CD4-positive, CD25-positive, alpha-beta regulatory T cell (primary cell): ENCODE measurements at places on chromosomes 1 and 21. TPM values are rescaled to one million over a fixed set of nuclear protein-coding genes. Genes with fewer than 3 reads are reported as not detected.

DNA sequence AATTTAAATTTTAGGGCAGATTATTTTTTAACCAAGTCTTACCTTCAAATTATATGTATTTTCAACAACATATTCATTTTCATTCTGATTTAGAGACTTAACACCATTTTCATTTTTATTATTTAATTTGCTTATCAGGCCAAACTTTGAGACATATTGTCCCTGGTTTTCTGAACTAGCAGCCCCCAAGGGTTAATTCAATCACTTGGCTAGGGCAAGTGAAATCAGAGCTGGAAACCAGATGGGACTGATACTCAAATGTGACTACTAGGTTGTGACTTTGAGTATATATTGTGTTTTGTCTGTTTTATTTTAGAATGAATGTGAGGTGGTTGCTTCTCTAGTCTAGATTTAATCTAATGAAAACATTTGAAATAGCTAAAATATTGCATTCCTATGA, 198.9 kb upstream of the PTGFR start:
- no peak for DNase-seq
- H3K4me1 ChIP-seq = no peaks in the 10 kb centered on the region
- no peaks in the 10 kb centered on the region for H3K27me3 ChIP-seq

The S100A2 gene
- total RNA-seq = not detected

DNA sequence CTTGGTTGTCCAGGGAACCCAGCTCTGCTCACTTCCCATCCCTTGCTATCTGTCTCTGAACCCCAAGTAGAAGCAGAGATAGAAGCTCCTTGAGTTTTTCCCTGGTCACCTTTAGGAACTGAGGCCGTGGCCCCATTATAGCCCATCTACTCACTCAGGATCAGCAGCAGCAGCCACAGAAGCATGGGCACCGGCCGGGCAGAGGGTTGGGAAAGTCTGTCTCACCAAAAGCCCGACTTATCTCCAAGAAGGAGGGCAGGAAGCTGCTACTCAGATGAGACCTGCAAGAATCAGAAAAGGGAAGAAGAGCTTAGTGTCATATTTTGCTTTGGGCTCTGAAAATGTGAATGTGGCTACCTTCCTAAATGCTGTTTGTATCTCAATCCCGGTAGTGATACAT, 264 bp downstream of the FCRL3 start:
- DNase-seq = no peak
- H3K27me3 ChIP-seq = no peaks in the 10 kb centered on the region
- H3K4me3 ChIP-seq = peak overlapping the region; percentile 90
- peak overlapping the region; percentile 80 for H3K27ac ChIP-seq
- no peaks in the 10 kb centered on the region for H3K36me3 ChIP-seq

- no peak overlapping the region for H3K4me3 ChIP-seq
- peaks cover 44% of the 10 kb centered on the region for H3K4me1 ChIP-seq
- H3K27ac ChIP-seq = no peak overlapping the region
- H3K36me3 ChIP-seq = no peaks in the 10 kb centered on the region
These were observed 12.2 kb downstream of the RPRD2 start for GRCh38 chr1:150376110-150376509.

DNA sequence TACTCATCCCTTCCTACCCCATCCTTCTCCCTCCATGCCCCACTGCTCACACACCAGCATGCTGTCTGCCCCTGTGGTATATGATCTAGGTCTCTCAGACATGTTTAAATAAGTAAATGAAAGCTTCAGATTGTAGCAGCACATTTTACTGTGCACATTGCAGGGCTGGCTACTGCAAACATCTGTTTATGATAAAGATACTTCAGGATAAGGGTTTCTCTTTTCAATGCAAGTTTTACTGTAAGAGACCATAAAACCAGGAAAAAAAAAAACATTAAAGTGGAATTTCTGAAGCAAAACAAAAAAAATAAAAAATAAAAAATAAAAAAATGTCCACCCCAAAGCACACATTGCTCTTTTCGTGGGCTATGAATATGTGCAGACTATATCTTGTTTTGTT, 184.4 kb downstream of the USH2A start:
- no peaks in the 10 kb centered on the region for H3K36me3 ChIP-seq
- H3K4me1 ChIP-seq = no peaks in the 10 kb centered on the region
- H3K27ac ChIP-seq = no peak overlapping the region
- no peak overlapping the region for H3K4me3 ChIP-seq
- no peak for DNase-seq
- H3K27me3 ChIP-seq = no peaks in the 10 kb centered on the region

DNA sequence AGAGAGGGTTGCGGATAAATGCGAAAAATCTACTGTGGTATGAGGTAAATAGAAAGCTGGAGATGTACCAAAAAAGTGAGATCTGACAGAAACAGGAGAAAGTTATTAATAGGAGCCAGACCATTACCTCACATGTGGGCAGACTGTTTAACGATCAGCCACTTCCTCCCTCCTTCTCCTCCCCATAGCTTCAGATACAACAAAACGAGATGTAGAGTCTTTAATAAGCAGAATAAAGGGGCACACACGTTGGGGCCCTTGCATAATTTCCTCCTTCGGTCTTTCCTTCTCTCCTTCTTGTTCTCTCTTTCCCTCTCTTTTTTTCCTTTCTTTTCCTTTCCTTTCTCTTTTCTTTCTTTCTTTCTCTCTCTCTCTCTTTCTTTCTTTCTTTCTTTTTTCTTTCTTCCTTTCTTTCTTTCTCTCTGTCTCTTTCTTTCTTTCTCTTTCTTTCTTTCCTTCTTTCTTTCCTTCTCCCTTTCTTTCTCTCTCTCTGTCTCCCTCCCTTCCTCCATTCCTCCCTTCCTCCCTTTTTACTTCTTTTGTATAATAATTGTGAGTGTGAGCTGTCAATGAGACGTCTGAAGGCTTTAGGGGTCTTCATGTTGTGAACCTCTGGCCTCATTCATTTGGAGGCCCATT, 242.1 kb downstream of the GRIK1 start:
- no peak overlapping the region for H3K27ac ChIP-seq
- DNase-seq = no peak
- H3K4me3 ChIP-seq = no peak overlapping the region
- H3K27me3 ChIP-seq = no peaks in the 10 kb centered on the region
- H3K4me1 ChIP-seq = no peaks in the 10 kb centered on the region

The HMCN1 gene
- total RNA-seq = 0.81 TPM

DNA sequence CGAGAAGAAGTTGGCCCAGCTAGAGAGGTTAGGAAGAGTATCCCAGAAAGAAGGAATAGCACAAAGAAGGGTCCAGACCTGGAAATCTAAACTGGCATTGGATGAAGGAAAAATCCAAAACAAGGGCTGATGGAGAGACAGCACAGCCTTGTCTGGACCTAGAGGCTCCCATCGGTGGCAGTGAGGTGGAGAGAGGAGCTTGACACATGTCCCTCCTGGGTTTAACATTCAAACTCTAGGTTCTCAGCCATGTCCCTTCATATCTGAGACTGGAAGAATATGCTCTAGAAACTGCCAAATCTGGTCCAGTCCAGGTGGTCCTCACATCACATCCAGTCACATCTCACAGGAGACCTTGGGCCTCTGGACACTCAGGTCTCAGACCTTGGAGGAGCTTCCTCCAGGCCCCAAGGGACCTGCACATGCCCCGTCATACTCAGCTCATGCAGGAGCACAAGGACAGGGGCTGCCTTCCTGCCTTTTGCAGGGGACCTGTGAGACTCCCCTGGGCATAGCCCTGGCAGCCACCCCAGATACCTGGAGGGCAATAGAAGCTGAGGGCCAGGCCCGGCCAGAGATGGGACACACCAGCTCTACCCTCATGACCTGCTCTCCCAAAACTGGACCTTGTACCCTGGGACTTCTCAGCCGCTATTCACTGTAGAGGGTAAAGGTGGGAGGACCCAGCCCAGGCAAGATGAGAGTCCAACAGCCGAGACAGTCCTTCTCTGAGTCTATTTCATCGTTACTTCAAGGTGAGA, 7.5 kb downstream of the TMEM125 start:
- H3K36me3 ChIP-seq = no peaks in the 10 kb centered on the region
- no peaks in the 10 kb centered on the region for H3K27me3 ChIP-seq
- no peak overlapping the region for H3K4me3 ChIP-seq
- no peak for DNase-seq
- H3K4me1 ChIP-seq = peaks cover 5% of the 10 kb centered on the region

GRCh38 chr1:196466166-196466565, 142.1 kb downstream of the KCNT2 start:
- no peak overlapping the region for H3K4me3 ChIP-seq
- no peak for DNase-seq
- no peaks in the 10 kb centered on the region for H3K36me3 ChIP-seq
- H3K27me3 ChIP-seq = no peaks in the 10 kb centered on the region
- H3K27ac ChIP-seq = no peak overlapping the region

The IVNS1ABP gene
- 373 TPM for total RNA-seq

The G0S2 gene
- not detected for total RNA-seq

The TDRD10 gene
- not detected for total RNA-seq

DNA sequence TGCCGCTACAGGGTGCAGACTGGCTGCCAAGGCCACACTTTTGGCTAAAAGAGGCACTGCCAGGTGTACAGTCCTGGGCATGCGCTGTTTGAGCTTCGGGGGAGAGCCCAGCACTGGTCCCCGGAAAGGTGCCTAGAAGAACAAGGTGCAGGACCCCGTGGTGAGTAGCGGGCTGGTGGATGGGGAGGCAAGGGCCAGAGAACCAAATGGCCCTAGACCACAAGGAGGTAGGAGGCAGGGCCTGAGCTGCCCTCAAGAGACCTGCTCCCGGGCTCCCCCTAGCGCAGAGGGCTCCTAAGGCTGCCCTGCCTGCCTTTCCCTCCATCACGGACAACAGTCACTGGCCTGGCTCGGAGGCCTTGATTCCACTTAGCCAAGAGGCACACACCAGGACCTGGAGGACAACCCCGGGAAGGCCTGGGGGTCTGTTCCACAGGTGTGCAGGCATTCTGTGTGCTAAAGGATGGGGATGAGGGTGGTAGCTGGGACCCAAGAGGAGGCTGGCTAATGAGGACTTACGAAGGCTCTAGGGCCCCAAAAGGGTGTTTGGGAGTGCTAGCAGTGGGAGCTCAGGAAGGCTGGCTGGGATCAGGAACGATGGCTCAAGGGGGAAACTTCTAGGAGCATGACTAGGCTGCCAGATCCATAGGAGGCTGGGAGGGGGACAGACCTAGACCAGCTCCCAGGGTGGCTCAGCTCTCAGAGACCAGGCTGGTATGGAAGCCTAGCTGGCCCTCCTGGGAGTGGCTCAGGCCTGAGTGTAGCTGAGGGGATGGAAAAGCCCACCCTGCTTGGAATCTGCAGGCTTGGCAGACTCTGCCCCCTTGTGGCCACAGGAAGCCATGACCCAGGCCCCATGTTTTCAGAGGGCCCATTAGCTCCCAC, 742 bp downstream of the ARTN start:
- peaks cover 10% of the 10 kb centered on the region for H3K27me3 ChIP-seq
- no peak overlapping the region for H3K4me3 ChIP-seq
- H3K4me1 ChIP-seq = peaks cover 22% of the 10 kb centered on the region
- H3K27ac ChIP-seq = no peak overlapping the region
- DNase-seq = peak; percentile 29

DNA sequence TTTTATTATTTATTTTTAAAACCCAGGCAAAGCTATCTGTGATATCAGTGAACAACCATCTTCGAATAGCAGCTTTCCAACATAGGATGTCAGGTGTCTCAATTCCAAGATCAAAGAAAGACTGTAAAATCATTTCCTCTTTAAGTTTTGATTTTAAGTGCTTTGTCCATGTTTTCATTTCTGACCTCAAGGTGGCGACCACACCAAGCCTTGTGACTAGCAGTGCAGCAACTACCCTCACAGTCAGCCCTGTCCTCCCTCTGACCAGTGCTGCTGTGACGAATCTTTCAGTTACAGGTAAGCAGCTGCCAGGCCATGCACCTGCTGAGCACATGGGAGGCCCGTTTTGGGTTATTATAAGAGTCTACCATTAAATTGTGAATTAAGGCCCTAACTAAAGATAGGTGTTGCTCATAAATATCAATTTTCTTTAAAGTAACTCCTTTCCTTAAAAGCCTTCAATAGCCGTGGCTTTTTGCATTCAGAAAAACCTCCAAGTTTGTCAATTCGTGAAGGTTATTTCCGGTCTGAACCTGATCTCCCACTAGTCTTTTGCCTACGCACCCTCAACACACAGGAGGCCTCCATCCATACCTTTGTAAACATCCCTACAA, 117.0 kb downstream of the CD247 start:
- H3K4me3 ChIP-seq = no peak overlapping the region
- H3K27ac ChIP-seq = no peak overlapping the region
- peak; percentile 34 for DNase-seq
- H3K36me3 ChIP-seq = peaks cover 44% of the 10 kb centered on the region

- no peaks in the 10 kb centered on the region for H3K36me3 ChIP-seq
- no peak for DNase-seq
- no peak overlapping the region for H3K27ac ChIP-seq
- H3K4me1 ChIP-seq = no peaks in the 10 kb centered on the region
These were observed 26.3 kb upstream of the C1orf198 start for GRCh38 chr1:230894664-230895063.

- no peak for DNase-seq
- no peaks in the 10 kb centered on the region for H3K27me3 ChIP-seq
- H3K4me3 ChIP-seq = no peak overlapping the region
- H3K4me1 ChIP-seq = peaks cover 23% of the 10 kb centered on the region
- no peaks in the 10 kb centered on the region for H3K36me3 ChIP-seq
These were observed 10.3 kb upstream of the THEMIS2 start for GRCh38 chr1:27862004-27862403.

GRCh38 chr21:32812035-32812434, 40.5 kb upstream of the PAXBP1 start:
- no peak for DNase-seq
- H3K27me3 ChIP-seq = no peaks in the 10 kb centered on the region
- no peak overlapping the region for H3K4me3 ChIP-seq
- H3K36me3 ChIP-seq = no peaks in the 10 kb centered on the region
- H3K4me1 ChIP-seq = no peaks in the 10 kb centered on the region

GRCh38 chr1:206545351-206545750, 38.0 kb downstream of the RASSF5 start:
- no peak overlapping the region for H3K27ac ChIP-seq
- H3K27me3 ChIP-seq = no peaks in the 10 kb centered on the region
- H3K4me3 ChIP-seq = no peak overlapping the region
- peaks cover 7% of the 10 kb centered on the region for H3K4me1 ChIP-seq
- no peak for DNase-seq
- H3K36me3 ChIP-seq = no peaks in the 10 kb centered on the region
